ENCODE measurements at places on chromosomes 2 and 18. TPM values are rescaled to one million over a fixed set of nuclear protein-coding genes. Genes with fewer than 3 reads are reported as not detected.
A peak's percentile ranks its signal among the peaks of the same experiment; 100 is the strongest.

ALLC gene
- total RNA-seq = not detected

POTEJ gene
- total RNA-seq = not detected

GALNT1 gene
- total RNA-seq = 32.0 TPM

DNA sequence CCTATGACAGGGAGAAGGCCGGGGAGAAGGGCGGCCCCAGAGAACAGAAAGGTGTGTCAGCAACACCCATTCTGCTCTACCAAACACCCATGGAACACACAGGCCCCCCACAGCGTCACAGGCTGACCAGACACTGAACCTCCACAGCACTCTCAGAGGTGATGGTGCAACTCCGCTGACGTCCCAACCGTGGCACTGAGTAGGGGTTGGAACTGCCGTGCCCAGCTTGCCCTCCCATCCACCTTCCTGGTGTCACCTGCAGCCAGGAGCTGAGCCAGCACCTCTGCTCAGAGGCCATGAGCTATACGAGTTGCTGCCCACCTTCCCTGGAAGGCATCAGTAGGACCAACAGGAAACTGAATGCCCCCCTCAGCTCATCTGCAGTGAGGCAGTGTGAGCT, 412.9 kb upstream of the SALL3 start:
- H3K4me1 ChIP-seq = no peaks in the 10 kb centered on the region
- H3K4me3 ChIP-seq = no peak overlapping the region
- no peak for DNase-seq

DNA sequence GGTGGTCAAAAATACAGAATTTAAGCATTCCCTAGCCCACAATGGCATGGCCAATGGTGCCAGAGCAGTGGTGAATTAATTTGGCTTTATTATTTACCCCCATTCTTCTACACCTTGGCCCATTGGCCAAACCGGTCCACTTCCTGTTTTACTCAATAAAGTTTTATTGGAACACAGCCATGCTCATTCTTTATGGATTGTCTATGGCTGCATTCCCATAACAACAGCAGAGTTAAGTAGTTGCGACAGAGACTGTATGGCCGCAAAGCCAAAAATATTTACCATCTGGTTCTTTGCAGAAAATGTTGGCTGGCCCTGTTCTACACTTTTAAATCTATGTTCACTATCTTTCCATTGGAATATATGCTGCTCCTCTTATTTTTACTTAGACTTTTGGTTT, 130.3 kb upstream of the CCDC68 start:
- H3K4me3 ChIP-seq = no peak overlapping the region
- no peak for DNase-seq
- H3K36me3 ChIP-seq = no peaks in the 10 kb centered on the region
- no peak overlapping the region for H3K27ac ChIP-seq

- peak; percentile 73 for DNase-seq
- H3K27me3 ChIP-seq = no peaks in the 10 kb centered on the region
- peak overlapping the region; percentile 94 for H3K4me3 ChIP-seq
- peaks cover 51% of the 10 kb centered on the region for H3K4me1 ChIP-seq
- peak overlapping the region; percentile 80 for H3K27ac ChIP-seq
These were observed 1.5 kb downstream of the CAB39 start for GRCh38 chr2:230714136-230714480.

GRCh38 chr2:165846056-165846455, 52.0 kb upstream of the GALNT3 start:
- no peaks in the 10 kb centered on the region for H3K36me3 ChIP-seq
- H3K27me3 ChIP-seq = no peaks in the 10 kb centered on the region
- DNase-seq = no peak
- H3K4me3 ChIP-seq = no peak overlapping the region
- no peak overlapping the region for H3K27ac ChIP-seq

DNA sequence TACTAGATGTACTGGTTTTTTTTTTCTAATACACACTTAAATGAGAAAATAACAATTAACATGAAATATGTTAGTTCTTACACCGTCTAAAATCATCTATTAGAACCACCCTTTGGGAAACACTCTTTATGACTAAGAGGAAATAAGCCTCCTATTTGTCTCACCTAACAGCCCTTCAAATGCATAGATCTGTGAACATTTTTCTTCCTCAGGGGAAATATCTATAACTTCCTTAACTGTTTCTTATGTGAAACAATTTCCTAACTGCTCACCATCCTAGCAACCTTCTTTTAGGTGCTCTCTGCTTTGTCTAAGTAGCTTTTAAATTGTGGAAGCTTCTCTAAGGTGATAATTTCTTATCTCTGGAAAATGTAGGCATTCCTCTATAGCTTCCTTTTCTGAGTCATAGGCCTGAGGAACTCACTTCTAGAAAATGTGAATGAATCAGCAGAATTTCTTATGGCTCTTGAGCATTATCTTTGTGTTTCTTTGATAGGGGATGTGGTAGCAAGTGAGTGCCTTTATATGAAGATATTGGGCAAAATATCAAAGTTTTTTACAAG, 56.1 kb downstream of the CNTNAP5 start:
- H3K27me3 ChIP-seq = no peaks in the 10 kb centered on the region
- no peaks in the 10 kb centered on the region for H3K36me3 ChIP-seq
- no peaks in the 10 kb centered on the region for H3K4me1 ChIP-seq
- no peak overlapping the region for H3K27ac ChIP-seq

- no peaks in the 10 kb centered on the region for H3K27me3 ChIP-seq
- H3K4me3 ChIP-seq = no peak overlapping the region
- H3K4me1 ChIP-seq = no peaks in the 10 kb centered on the region
- no peak for DNase-seq
- H3K27ac ChIP-seq = no peak overlapping the region
These were observed 56.2 kb upstream of the DYNC1I2 start for GRCh38 chr2:171630812-171631626.

DNA sequence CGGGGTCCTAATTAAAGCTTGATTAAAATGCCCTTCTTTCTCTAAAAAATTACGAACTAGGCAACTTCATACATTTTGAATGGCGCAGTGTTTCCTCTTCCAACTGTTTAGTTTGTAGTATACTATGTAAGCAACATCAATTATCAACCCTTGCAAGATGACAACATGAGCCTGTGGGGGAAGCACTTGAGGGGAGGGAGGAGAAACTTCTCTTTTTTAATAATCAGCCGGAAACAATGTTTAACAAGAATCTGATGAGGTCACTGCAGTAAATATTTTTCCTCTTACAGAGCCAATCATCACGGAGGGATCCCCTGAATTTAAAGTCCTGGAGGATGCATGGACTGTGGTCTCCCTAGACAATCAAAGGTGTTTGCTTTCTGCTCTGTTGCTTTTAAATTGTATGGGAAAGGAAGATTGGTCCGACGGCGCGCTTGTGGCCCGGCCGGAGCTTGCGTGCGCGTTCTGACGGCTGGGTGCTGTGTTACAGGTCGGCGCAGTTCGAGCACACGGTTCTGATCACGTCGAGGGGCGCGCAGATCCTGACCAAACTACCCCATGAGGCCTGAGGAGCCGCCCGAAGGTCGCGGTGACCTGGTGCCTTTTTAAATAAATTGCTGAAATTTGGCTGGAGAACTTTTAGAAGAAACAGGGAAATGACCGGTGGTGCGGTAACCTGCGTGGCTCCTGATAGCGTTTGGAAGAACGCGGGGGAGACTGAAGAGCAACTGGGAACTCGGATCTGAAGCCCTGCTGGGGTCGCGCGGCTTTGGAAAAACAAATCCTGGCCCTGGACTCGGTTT, 5.3 kb upstream of the DLX1 start:
- no peak overlapping the region for H3K4me3 ChIP-seq
- no peak overlapping the region for H3K27ac ChIP-seq
- peaks cover 52% of the 10 kb centered on the region for H3K27me3 ChIP-seq
